Brain pericyte (primary cell): ENCODE measurements at places on chromosomes 2 and 18.

DNA sequence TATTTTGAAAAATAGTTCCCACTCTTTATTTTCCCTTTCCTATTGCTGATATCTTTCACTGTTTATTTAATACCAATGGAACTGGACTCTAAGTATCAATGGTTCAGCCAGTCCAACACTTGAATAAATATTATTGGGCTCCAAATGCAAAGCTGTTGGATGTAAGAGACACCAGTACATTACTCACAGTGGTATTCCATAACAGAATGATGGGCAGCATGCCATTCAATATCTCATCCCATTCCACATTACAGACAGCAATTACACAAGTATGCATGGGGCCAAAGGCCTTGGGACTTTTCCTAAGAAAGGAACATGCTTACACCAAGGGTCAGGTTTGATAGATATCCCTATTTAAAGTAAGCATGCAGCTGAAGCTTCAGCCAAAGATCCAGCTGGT is 231.9 kb downstream of the RND3 start:
- DNase-seq, result peak; percentile 53

GRCh38 chr18:31664101-31664500 is 20.3 kb downstream of the B4GALT6 start:
- DNase-seq, result no peak

DNA sequence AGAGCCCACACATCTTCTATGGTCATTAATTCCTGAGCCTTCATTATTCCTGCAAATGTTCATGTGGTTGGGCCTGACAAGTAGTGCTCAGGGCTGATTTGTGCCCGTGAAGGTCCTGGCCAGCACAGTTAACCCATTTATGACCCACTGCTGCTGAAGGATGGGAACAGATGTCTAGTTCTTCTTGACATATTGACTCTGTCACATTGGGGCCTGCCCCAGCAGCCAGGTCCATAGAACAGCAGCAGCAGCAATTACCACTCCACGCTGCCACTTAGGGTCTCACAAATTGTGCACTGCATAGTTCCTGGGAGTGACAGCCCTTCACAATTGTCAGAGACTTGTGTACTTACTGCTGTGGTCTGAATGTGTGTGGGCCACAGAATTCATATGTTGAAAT is 442.3 kb upstream of the RGPD4 start:
- DNase-seq, result no peak

- no peak for DNase-seq
Measured at GRCh38 chr2:176677746-176678265, 408.6 kb downstream of the MTX2 start.

DNA sequence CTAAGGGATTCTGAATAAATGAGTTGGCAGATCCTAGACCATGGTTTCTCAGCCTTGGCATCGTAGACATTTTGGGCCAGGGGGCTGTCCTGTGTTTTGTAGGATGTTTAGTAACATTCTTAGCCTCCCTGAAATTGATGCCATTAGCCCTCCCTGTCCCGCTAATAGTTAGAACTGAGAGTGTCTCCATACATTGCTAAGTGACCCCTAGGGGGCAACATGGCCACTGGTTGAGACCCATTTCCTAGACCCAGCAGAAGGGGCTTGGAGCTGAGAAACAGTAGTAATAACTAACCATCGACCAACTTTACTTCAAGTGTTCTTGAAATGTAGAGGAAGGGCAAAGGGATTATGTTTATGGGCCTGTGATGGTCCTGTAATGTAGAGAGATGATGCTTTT is 40.8 kb downstream of the KCMF1 start:
- DNase-seq, result no peak

DNA sequence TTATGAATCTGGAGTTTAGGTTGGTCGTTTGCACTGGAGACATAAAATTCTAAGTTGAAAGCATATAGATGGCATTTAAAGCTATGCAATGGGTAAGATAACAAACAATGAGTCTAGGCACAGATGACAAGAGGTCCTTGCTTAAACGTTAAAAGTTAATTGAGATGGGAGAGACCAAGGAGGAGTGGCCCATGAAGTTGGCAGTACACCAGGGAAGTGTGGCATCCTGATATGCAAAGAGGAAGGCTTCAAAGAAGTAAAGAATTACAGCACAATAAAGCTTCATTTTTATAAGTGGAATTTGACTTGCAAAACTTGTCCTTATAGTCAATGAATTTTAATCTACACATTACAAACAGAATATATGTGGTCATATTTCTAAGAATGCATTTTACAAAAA is 23.2 kb downstream of the UPP2 start:
- no peak for DNase-seq

GRCh38 chr2:204483608-204484081 is 61.6 kb upstream of the PARD3B start:
- no peak for DNase-seq

DNA sequence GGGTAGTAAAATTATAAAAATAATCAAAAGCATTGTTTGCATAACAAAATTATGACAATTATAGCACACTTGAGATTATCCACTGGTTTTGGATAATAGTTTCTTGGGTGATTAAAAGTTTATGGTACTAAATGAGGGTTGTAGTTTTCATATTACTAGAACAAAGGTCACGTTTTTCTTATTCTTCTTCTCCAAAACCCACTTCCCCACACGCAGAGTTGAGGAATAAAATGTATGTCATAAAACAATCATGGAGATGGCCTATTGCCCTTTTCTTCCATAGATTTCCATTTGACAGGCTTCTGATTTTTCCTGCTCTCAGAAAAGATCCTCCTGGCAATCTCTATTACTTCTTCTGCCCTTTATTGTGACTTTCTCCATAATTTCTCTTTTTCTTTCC is 863.9 kb downstream of the ERBB4 start:
- no peak for DNase-seq

- DNase-seq, result no peak
Measured at GRCh38 chr2:51628917-51629316, 597.0 kb upstream of the NRXN1 start.

GRCh38 chr2:216665242-216665641 is 30.1 kb downstream of the IGFBP5 start:
- no peak for DNase-seq
